Endothelial cell of coronary artery (primary cell): ENCODE measurements at places on chromosomes 6 and 20. TPM values are rescaled to one million over a fixed set of nuclear protein-coding genes. Genes with fewer than 3 reads are reported as not detected.

The SLPI gene
- total RNA-seq: 0.19 TPM in 1 of 2 replicates, not detected in the other

The ITCH gene
- 61.3 and 93.5 TPM in 2 replicates for total RNA-seq

The COL19A1 gene
- total RNA-seq: not detected in 2 replicates

The PDYN gene
- total RNA-seq: not detected in 2 replicates

The ADTRP gene
- 2.7 and 40.0 TPM in 2 replicates for total RNA-seq

The ZFP57 gene
- total RNA-seq: 0.99 TPM in 1 of 2 replicates, not detected in the other

The STMND1 gene
- total RNA-seq: not detected in 2 replicates

The ENPP4 gene
- total RNA-seq: 1.8 and 2.4 TPM in 2 replicates

The LINC00237 gene
- total RNA-seq: not detected in 2 replicates

The GPX5 gene
- not detected in 2 replicates for total RNA-seq
